ENCODE measurements at places on chromosomes 16 and 17.

GRCh38 chr16:66598111-66598510, 6.4 kb upstream of the CMTM3 start:
- DNase-seq: no peak

DNA sequence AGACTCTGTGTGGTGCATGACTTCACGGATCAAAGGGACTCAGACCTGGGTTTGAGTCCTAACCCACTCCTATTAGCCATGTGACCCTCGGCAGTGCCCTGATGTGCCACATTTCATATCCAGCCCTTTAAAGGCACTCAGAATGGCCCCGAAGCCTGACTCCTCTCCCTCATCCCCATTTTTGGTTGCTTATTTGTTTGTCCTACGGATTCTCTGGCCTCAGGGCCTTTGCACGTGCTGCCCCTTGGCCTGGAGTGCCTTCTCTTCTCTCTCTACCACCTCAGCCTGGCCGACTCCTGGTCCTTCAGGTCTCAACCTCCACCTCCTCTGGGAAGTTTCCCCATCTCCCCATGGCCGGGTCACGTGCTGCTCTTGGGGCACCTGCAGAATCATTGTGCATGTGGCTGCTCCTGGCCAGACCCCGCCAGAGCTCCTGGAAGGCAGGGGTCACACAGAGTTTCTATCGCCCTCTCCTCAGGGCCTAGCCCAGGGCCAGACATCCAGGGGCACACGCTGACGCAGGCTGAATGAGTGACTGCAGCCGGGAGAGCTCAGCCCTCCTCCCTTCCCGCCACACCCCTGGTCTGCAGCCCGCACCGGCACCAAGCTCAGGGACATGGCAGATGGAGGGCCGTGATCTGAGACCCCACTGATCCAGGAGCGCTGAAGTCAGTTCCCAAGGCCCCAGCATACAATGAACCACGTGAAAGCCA, 22.0 kb upstream of the CIBAR2 start:
- DNase-seq: no peak

- no peak for DNase-seq
Observed at GRCh38 chr16:70258946-70259345, 7.2 kb upstream of the EXOSC6 start.

DNA sequence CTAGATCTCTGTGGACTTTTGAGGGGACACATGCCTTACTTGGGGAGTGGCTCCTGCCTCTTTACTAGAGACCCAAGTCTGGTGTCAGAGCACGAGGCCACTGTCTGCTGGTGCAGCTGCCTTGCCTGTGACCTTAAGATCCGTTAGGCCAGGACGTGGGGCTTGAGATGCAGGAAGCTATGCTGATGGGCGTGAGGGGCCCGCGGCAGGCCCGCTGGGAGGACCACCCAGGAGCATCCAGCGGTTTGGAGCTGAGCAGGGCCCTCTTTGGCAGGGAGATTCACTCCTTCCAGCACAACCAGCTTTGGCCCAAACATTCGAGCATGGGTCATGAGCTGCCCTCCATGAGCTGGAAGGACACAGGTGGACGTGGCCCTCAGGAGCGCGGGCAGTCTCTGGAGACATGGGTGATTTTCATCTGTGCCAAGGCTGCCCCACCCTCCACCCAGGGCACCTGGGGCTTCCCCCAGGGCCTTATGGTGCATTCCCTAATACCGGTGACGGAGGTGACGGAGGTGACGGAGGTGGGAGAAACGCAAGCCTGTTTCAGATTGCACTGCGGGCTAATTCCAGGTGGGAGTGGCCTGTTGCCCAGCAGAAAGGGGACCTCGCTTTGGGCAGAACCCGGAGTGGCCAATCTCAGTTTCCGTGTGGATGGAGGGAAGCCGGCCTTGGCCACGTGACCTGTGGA, 12.7 kb downstream of the LGALS3BP start:
- no peak for DNase-seq

GRCh38 chr17:49717371-49717861, 9.7 kb upstream of the SLC35B1 start:
- no peak for DNase-seq

DNA sequence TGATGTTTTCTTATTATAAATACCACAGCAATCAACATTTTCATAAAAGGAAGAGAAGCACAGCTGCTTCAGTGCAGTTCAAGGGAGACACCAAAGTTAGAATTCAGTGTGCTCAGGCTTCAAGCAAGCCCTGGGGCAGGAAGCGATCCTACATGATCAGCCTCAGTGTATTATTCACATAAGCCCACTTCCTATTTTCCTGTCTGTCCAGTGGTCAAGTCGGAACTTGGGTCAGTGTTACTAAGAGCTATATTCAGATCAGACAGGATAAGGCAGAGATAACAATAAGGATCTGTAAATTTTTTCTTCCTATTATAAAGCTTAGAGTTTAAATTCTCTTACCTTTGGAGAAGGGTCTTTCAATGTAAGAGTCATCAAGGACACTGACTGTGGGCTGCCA, 12.9 kb downstream of the HEATR6 start:
- no peak for DNase-seq

GRCh38 chr17:43882761-43883415, 24.4 kb downstream of the MPP2 start:
- no peak for DNase-seq

DNA sequence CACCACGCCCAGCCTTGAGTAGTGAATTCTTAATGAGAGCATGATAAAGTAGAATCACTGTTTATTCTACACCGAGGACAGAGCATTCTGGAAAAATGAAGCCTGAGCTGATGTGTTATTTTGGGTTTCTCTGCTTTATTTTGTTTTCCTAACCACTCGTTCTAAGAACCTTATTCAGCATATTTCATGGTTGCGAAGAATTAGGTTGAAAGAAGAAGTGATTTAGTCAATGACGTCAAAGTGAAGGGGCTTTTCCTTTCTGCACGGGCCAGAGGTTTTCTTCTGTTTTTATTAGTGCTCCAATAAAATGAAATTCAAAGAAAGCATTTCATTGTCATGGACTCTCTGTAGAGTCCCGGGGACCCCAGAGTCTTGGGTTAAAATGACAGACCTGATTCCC, 178.5 kb downstream of the MAF start:
- no peak for DNase-seq

DNA sequence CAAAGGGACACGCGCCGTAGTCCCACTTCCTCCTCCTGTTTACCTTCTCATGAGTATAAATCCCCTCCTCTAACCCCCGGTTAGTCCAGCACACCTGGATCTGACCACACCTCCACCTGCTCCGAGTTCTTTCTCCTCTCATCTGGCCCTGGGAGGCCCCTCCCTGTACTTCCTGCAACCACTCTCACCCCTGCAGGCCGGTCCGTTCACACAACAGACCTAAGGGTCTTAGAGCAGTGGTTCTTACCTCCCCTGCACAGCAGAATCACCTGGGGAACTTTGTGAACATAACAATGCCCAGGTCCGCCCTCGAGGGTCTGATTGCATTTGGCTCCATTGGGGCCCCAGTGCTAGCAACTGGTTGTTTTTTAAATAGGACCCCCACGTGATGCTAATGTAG, 24.8 kb downstream of the TMEM114 start:
- DNase-seq: no peak

DNA sequence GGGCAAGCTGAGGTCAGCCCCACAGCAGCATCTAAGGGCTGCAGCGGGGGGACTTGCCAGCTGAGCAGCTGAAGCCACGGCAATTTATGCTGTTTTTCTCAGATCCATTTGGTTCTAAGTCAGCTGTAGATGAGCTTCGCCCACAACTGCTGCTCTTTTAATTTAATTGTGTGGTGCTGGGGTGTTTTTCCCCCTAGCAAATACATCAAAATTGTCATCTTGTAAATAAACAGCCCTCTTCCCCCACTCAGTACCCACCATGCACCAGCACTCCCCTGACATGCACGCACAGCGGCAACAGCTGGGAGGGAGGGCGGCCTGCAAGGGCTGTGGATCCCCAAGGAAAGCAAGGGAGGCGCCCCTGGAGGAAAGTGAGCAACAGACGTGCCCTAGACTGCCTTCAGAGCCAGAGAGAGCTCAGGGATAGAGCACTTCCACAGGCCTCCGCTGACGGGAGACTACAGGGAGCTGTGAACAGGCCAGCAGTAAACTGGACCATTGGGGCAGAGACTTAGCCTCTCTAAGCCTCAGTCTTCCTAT, 149.5 kb downstream of the TMEM132E start:
- no peak for DNase-seq

- DNase-seq: no peak
Observed at GRCh38 chr17:72901083-72901482, 191.4 kb downstream of the SLC39A11 start.

DNA sequence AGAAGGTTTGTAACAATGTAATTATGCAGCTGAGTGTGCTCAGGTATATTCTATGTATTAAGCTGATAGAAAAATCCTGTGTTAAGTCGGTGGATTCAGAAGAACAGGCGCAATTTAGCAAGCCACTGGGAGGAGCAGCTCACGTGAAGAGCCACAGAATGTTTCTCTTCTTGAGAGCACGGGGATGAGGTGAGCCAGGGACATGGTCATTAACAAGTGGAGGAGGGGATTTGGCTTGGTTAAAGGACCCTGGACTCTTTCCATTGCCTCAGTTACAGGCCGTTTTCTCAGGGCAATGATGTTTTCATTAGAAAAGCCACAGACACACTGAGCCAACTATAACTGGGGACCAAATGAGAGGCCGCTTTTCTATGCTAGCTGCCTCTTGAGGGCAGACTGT, 178.7 kb downstream of the SNX29 start:
- DNase-seq: no peak

DNA sequence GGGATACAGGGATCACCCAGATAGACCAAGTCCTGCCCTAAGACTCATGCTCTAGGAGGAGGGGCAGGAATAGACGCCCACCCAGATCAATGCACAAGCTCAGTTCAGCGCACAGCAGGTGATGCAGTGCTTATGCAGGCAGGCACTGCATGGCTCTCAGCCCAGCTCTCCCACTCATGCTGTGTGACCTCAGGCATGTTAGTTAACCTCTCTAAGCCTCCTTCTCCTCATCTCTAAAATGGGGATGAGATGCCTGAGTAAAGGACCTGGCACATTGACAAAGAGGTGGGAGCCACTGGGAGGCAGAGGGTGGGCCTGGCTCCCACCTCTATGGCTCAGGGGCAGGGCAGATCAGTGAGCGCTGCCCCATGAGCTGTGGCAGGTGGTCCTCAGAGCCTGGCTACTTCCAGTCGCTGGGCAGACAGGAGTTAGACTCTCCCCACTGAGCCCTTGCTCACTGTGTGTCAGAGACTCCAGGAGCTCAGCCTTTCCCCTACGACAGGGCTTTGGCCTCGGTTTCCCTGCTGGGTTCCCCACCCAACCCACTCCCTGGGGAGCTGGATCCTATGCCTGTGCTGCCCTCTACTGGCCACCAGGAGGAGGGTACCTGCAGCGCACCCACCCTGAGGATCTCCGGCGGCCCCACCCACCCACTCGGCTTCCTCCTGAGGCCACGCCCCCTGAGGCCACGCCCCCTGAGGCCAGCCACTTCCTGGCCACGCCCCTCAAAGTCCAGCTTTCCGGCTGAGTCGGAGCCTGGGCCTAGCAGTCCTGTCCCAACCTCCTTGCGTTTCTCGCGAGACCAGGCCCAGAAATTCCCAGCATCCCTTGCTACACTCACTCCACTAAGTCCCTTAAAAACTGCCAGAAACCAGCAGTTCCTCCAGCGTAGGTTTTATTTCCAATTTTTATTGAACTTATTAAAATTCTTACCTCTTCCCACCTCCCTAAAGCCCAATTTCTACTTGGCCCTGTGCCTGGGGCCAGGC, 196.1 kb downstream of the GSG1L start:
- DNase-seq: peak; percentile 83

GRCh38 chr16:4566144-4566543, 10.0 kb downstream of the C16orf96 start:
- peak; percentile 52 for DNase-seq

- peak; percentile 47 for DNase-seq
Observed at GRCh38 chr17:7313890-7314718, 1.1 kb downstream of the GPS2 start.

GRCh38 chr17:67577429-67578141, 140.2 kb upstream of the NOL11 start:
- no peak for DNase-seq

GRCh38 chr16:15924996-15925395, 24.4 kb upstream of the ABCC1 start:
- DNase-seq: no peak

GRCh38 chr17:37079735-37080134, 131.0 kb downstream of the AATF start:
- no peak for DNase-seq

- no peak for DNase-seq
Observed at GRCh38 chr17:36213695-36214094, 2.8 kb downstream of the CCL4L2 start.

DNA sequence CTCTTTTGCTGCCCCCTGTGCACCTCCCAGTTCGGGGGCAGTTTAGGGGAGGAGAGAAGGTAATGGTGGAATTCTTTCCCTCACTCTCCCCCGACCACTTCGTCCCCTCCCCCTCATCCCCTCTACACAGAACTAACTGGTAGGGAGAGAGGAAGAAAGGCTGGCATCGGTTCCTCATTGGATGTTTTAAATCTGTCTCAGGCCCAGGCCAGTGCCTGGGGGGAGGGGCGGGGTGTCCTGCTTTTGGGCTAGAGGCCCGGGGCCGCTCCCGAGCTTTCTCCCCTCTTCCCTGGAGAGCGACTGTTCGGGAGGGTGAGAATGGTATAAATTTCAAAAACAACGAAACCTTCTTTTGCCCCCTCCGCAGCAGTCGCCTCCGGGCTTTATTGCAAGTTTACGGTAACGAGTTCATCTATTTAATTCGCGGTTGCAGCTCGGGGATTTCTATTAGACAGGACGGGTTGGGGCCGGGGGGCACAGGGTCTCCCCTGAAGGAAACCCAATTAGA, at the start of gene PRAC2:
Gene PRAC2, plus strand, starts transcription at position 271 of the 508 bp plus-strand sequence. CDS start 1,226 bp downstream, outside the sequence.
- no peak for DNase-seq

DNA sequence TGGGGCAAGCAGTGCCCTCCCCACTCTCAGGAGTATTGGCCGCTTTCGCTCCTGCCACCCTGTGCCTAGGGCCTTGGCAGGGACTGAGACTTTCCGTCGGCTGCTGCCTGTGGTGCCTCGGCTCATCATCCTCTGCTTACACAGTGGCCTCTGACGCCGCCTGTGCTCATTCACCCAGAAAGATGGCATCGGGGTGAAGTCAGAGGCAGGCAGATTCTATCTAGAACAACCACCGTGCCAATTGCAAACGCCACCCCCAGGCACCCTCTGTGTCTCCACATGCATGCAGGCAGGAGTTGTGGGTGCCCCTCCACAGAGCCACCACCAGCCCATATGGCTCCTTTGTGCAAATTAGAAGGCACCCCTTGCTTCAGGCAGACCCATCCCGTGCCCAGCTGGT, 154.2 kb upstream of the GSE1 start:
- no peak for DNase-seq

- no peak for DNase-seq
Observed at GRCh38 chr16:48592839-48593429, 17.0 kb downstream of the N4BP1 start.

DNA sequence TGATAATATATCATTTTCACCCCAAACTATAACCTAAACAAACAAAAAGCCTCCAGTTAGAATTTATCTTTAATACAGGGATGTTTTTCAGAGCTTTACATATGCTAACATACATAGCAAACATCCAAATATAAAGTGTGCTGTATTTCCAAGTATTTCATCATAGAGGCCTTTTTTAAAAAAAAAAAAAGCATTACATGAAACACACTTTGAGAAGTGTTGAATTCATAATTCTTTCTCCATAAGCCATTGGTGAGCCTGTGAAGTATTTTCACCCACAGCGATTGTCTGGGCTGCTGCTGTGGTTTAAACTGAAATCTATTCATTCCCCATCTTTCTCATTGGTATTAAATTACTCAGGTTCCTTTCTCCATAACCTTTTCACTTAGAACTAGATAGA, 503.4 kb upstream of the CDH8 start:
- DNase-seq: no peak
